ENCODE measurements at places on chromosomes 11 and 22. TPM values are rescaled to one million over a fixed set of nuclear protein-coding genes. Genes with fewer than 3 reads are reported as not detected.

The GRM5 gene
- total RNA-seq, result not detected

The RAB3IL1 gene
- 4.4 TPM for total RNA-seq

DNA sequence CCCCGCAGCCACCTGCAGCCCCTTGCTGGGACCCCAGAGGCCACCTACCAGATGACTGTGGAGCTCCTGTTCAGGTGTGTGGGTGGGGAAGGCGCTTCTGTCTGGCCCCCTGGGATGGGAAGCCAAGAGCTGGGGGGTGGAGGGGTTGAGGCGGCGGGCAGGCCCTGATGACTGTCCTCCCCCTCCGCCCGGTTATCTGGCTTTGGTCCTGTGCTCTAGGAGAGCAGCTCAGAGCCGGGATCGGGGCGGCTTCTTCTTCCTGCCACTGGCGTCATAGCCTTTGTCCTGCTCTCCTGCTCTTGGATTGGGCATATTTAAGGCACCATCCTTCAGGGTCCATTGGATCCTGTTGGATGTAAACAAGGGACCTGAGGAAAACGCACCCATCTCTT is 38.4 kb downstream of the TPCN2 start:
- no peaks in the 10 kb centered on the region for H3K4me1 ChIP-seq
- H3K27me3 ChIP-seq, result no peaks in the 10 kb centered on the region
- H3K36me3 ChIP-seq, result peaks cover 2% of the 10 kb centered on the region
- peak overlapping the region; percentile 66 for H3K27ac ChIP-seq
- no peak overlapping the region for H3K4me3 ChIP-seq
- DNase-seq, result no peak

DNA sequence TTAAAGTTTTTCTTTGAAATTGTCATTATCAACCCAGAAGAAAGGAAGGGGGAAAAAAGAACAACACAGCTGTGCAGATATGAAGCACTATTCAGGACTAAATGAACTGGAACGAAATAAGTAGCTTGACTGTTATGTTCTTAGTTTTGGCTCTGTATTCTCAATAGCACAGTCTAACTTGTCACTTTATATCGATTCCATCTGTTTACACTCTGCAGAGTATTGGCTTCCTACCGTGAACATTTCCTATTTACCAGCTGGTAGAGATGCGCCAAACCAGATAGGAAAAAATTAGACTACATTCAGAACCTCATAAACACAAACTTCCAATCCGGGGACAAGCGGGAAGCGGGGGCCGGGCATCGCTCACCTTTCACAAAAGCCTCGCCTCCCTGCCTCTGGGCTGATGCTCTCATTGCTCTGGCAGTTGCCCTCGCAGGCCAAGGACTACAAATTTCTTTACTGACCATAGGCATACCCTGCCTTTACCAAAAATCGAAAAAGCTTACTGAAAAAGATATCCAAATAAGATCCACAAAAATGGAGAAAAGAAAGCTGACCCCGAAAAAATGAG is 66.2 kb downstream of the EFCAB6 start:
- no peak overlapping the region for H3K4me3 ChIP-seq
- H3K27me3 ChIP-seq, result no peaks in the 10 kb centered on the region
- no peaks in the 10 kb centered on the region for H3K36me3 ChIP-seq
- no peak overlapping the region for H3K27ac ChIP-seq
- DNase-seq, result peak; percentile 52

DNA sequence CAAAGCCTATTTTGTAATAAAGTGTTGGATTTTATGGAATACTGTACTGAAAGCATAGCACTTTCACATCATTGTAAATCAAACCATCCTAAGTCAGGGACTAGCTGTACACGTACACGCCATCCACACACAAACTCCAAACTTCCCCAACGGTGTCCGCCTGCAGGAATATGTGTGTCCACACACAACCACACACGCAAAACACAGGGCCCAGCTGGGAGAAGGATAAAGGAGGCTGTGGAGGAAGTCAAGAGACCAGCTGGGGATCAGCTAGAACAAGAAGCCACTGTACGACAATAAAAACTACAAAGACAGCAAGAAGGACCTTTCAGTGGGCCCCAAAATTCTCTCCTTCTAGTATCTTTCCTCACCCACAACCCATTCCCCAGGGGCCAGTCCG is 1.6 kb downstream of the TRIM29 start:
- H3K36me3 ChIP-seq, result no peaks in the 10 kb centered on the region
- no peaks in the 10 kb centered on the region for H3K27me3 ChIP-seq
- no peak overlapping the region for H3K27ac ChIP-seq
- no peaks in the 10 kb centered on the region for H3K4me1 ChIP-seq
- H3K4me3 ChIP-seq, result no peak overlapping the region

GRCh38 chr11:13669544-13670488 is 1.3 kb downstream of the FAR1 start:
- H3K4me3 ChIP-seq, result peak overlapping the region; percentile 87
- DNase-seq, result no peak

GRCh38 chr11:35145271-35145670 is 6.3 kb downstream of the CD44 start:
- peaks cover 56% of the 10 kb centered on the region for H3K4me1 ChIP-seq
- H3K36me3 ChIP-seq, result no peaks in the 10 kb centered on the region
- H3K27ac ChIP-seq, result peak overlapping the region; percentile 73
- DNase-seq, result no peak
- no peaks in the 10 kb centered on the region for H3K27me3 ChIP-seq

DNA sequence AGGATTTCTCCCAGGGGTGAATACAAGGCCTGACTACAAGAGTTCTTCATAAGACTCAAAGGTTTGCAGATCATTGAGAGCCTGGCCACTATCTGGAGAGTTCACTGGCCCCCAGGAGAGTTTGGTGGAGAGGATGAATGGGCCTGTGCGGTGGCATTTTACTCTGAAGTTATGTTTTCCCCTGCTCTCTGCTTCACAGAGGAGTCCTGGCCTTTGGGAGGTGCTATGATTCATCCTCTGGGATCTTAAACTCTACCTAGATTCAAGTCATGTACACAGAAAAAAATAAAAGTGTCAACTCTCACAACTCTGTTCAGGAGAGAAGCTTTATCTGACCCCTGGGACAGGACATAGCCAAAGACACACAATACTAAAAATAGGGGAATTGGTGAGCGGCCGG is 159.1 kb upstream of the CARD18 start:
- H3K27me3 ChIP-seq, result no peaks in the 10 kb centered on the region
- H3K36me3 ChIP-seq, result no peaks in the 10 kb centered on the region
- no peak overlapping the region for H3K27ac ChIP-seq
- no peak overlapping the region for H3K4me3 ChIP-seq

DNA sequence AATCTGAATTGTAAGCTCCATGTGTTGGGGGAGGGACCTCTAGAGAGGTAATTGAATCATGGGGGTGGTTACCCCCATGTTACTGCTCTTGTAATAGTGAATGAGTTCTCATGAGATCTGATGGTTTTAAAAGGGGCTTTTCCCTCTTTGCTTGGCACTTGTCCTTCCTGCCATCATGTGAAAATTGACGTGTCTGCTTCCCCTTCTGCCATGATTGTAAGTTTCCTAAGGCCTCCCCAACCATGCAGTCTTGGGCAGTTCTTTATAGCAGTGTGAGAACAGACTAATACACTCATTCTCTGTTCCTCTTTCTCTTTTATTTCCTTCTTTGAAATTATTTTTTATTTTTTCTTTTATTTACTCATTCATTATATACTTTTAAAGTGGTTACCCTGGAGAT is 239.4 kb downstream of the CSNK2A3 start:
- H3K27me3 ChIP-seq, result no peaks in the 10 kb centered on the region
- H3K4me3 ChIP-seq, result no peak overlapping the region
- no peak overlapping the region for H3K27ac ChIP-seq
- H3K36me3 ChIP-seq, result no peaks in the 10 kb centered on the region
- DNase-seq, result no peak
- H3K4me1 ChIP-seq, result no peaks in the 10 kb centered on the region

GRCh38 chr22:44608597-44609399 is 93.2 kb upstream of the PRR5 start:
- H3K27me3 ChIP-seq, result no peaks in the 10 kb centered on the region
- H3K4me3 ChIP-seq, result no peak overlapping the region
- no peak overlapping the region for H3K27ac ChIP-seq
- no peak for DNase-seq

DNA sequence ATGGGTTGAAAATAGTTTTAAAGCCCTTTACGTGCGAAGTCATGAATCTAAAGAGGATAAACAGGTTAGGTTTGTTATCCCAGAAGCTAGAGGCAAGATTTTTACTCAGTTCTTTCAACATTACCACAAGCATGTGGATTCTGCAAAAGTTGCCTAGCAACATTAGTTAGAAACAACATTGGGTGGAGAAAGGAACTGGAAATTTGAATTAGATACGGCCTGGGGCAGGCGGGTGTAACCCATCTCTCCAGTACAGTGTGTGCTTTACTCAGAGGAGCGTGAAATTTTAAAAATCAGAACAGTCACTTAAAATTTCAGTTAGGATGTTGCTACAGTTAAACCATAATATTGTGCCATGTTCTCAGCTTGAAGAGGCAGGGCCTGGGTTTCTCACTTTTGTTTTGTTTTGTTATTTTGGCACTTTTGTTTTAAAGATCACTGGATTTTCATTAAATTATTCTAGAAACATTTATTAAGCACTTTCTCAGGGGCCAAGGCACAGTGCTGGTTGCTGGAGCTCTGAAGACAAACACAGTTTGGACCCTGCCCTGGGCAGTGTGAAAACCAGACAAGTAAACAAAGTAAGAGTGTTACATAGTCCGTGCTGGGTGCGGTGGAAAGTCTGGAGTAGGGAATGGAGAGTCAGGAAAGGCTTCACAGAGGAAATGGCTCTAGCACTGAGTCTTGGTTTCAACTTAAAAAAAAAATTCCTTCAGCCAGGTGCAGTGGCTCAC is 4.4 kb upstream of the WEE1 start:
- H3K27ac ChIP-seq, result peak overlapping the region; percentile 77
- H3K36me3 ChIP-seq, result no peaks in the 10 kb centered on the region
- peaks cover 16% of the 10 kb centered on the region for H3K4me1 ChIP-seq
- no peak overlapping the region for H3K4me3 ChIP-seq
- H3K27me3 ChIP-seq, result no peaks in the 10 kb centered on the region
- DNase-seq, result peak; percentile 71

GRCh38 chr22:37112084-37112728 is 2.7 kb upstream of the TMPRSS6 start:
- no peaks in the 10 kb centered on the region for H3K4me1 ChIP-seq
- no peak for DNase-seq
- H3K36me3 ChIP-seq, result no peaks in the 10 kb centered on the region
- no peaks in the 10 kb centered on the region for H3K27me3 ChIP-seq
- no peak overlapping the region for H3K27ac ChIP-seq
- H3K4me3 ChIP-seq, result no peak overlapping the region

GRCh38 chr11:67634366-67635230 is 4.9 kb upstream of the NUDT8 start:
- no peak overlapping the region for H3K27ac ChIP-seq
- H3K4me3 ChIP-seq, result no peak overlapping the region
- H3K4me1 ChIP-seq, result peaks cover 8% of the 10 kb centered on the region
- H3K36me3 ChIP-seq, result no peaks in the 10 kb centered on the region

- no peak overlapping the region for H3K27ac ChIP-seq
- peaks cover 32% of the 10 kb centered on the region for H3K36me3 ChIP-seq
- DNase-seq, result no peak
- no peaks in the 10 kb centered on the region for H3K27me3 ChIP-seq
Observed at GRCh38 chr11:68813773-68814172, 27.9 kb downstream of the CPT1A start.

DNA sequence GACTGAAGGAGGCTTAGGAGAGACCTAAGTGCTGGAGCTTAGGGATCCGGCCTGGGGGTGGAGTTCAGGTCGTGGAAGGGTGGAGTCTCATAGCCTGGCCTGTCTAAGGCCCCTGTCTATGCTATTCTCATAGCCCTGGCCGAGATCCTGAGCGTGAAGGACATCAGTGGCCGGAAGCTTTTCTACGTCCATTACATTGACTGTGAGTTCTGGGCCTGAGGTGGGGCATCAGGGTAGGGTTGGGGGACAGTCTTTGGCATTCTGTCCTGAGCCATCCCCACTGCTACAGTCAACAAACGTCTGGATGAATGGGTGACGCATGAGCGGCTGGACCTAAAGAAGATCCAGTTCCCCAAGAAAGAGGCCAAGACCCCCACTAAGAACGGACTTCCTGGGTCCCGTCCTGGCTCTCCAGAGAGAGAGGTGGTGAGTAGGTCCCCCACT is 603 bp downstream of the KAT5 start:
- DNase-seq, result no peak
- peaks cover 47% of the 10 kb centered on the region for H3K36me3 ChIP-seq
- H3K4me3 ChIP-seq, result peak overlapping the region; percentile 63
- H3K27me3 ChIP-seq, result no peaks in the 10 kb centered on the region
- peaks cover 16% of the 10 kb centered on the region for H3K4me1 ChIP-seq

DNA sequence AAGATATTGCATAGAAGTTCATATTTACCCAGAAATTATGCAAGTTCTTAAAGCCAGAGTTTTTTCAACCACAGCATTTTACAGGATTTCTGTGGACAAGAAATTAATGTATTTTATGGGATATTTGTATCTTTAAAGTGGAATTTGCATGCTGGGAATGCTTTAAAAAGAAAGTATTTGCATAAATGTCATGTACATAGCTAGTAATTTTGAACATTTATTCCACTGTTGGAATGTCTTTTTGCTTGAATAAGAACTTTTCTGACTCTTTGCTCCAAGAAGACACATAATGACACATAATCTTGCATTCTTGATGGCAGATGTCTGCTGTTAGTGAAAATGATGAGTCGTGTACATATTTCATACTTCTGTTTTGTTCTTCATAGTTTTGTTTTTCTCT is 66.6 kb downstream of the ATXN10 start:
- H3K27ac ChIP-seq, result no peak overlapping the region
- peaks cover 22% of the 10 kb centered on the region for H3K4me1 ChIP-seq
- H3K4me3 ChIP-seq, result no peak overlapping the region
- DNase-seq, result no peak
- H3K36me3 ChIP-seq, result no peaks in the 10 kb centered on the region

DNA sequence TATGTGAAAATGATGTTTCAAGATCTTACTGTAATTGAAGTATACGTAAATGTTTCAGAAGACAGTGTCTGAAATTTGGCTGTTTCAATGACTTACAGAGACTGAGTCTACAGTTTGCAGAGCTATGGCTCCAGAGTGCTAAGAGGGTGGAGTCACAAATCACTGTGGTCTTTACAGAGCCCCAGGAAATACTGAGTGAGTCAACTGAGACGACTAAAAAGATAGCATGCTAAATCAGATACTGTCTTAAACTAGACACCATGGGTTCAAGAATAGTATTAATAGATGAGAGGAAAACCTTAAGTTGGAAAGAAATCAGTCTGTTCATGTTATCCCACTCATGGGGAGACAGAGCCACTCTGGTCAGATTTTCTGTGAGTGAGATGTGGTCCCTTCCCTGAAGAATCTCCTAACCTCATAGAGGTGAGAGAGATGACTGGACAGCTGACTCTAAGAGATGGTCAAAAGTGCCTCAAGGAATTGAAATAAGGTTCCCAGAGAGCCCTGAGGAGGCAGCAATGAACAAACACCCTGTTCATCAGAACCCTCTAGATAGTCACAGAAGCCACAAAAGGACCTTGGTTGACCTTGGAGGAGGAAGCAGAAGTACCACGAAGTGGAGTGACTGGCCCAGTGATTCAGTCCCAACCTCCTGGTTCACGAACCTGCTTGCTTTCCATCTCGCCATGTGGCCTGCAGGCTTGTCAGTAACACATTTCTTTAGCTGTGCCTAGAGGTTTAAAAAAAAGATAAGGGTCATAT is 30.2 kb downstream of the C11orf91 start:
- no peaks in the 10 kb centered on the region for H3K27me3 ChIP-seq
- H3K36me3 ChIP-seq, result no peaks in the 10 kb centered on the region
- H3K4me1 ChIP-seq, result no peaks in the 10 kb centered on the region
- DNase-seq, result no peak
- H3K27ac ChIP-seq, result no peak overlapping the region
- no peak overlapping the region for H3K4me3 ChIP-seq
